ENCODE measurements at places on chromosomes 5 and 9.

GRCh38 chr9:134585021-134585561, 56.5 kb upstream of the COL5A1 start:
- DNase-seq: no peak

- DNase-seq: no peak
Observed at GRCh38 chr9:109828254-109828653, 48.3 kb downstream of the PALM2AKAP2 start.

- DNase-seq: no peak
Observed at GRCh38 chr5:31863991-31864411, 225.1 kb downstream of the PDZD2 start.

DNA sequence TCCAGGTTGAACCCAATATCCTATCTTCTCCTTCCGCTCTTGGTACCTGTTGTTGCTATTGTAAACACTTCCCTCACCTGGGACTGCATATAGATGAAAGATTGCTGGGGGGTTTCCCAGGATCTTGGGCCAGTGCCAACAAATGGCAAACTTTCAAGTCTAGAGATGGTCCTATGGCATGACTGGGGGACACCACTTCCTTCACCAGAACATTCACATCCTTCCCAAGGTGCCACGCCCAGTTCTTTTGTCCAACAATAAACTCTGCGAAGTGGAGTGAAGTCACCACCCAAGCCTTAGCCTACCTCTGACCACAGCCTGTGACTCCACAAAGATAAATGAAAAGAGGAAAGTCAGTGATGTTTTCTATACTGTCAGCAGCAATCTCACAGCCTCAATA, 34.4 kb downstream of the DOCK8 start:
- no peak for DNase-seq

DNA sequence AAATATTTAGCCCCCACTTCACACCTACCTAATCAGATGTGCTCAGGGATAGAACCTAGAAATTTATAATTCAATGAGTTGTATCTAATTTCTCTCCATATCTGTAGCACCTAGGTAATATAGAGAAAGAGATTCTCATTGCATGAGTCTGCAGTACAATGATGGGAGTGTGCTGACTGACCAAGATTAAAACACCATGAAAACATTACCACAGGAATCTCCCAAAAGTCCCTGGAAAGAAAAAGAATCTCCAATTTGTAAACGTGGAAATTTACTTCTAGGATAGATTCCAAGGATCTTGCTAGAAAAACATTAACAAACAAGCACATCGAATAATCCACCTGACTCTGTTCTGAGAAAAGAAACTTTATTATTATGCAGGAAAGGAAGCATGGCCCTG, 45.0 kb upstream of the DMRTA1 start:
- DNase-seq: no peak
